Mesothelial cell of epicardium (in vitro differentiated cells): ENCODE measurements at places on chromosomes 2 and 18.
A peak's percentile ranks its signal among the peaks of the same experiment; 100 is the strongest.

DNA sequence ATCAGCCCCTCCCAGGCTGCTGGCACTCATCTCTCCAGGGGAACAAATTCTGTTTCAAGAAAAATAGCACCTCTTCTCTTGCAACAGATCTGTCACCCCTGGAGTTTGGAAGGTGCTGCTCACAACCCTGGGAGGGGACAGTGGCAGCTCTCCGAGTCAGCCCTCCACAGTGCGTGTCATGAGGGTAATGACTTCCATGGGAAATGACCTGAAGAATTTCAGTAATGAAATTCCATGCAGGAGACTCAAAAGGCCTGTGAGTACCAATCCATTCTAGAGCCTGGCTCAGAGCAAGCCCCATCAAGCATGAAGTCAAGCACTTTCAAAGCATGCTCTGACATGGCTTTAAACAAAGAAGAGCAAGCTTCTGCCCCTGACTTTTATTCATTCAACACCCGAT lies 276.3 kb upstream of the PARD3B start:
- no peak overlapping the region for H3K27ac ChIP-seq
- no peaks in the 10 kb centered on the region for H3K27me3 ChIP-seq
- no peaks in the 10 kb centered on the region for H3K4me1 ChIP-seq
- H3K4me3 ChIP-seq: no peak overlapping the region

DNA sequence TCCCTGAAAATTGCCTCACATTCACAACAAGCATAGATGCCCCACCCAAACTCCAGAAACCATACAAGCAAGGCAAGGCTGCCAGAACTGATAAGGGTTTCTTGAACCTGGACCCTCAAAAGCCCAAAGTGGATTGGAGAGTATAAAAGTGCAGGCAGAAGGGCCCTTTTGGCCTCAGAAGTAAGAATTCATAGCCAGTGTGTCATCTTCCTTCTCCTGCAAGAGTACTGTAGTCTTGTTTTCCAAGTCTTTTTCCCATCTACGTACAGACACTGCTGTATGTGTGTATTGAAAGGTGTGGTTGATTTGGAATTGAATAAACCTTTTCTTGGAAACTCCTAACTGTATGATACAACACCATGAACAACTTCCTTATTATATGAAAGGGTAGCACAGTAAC lies 46.8 kb downstream of the ZC3H15 start:
- H3K4me3 ChIP-seq: no peak overlapping the region
- peak overlapping the region; percentile 68 for H3K27ac ChIP-seq
- no peak for DNase-seq
- peaks cover 3% of the 10 kb centered on the region for H3K36me3 ChIP-seq

GRCh38 chr2:217433522-217433921 lies 569.3 kb downstream of the TNS1 start:
- H3K27ac ChIP-seq: peak overlapping the region; percentile 98
- H3K4me1 ChIP-seq: peaks cover 73% of the 10 kb centered on the region
- no peaks in the 10 kb centered on the region for H3K36me3 ChIP-seq
- no peak for DNase-seq

DNA sequence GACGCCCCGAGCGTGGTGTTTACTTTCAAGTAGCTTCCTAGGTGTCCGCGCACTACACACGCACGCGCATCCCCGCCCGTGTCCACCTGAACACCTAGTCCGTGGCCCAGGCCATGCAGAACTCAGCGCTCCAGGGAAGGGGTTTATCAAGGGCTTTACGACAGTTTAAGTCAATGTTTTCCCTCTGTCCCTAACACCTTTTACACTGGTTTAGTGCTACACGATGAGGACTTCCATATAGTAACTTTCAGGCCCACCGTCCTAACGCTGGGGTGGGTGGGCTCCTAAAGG lies 1.4 kb upstream of the BCL2 start:
- no peak for DNase-seq
- peaks cover 36% of the 10 kb centered on the region for H3K4me1 ChIP-seq
- peak overlapping the region; percentile 78 for H3K4me3 ChIP-seq
- no peaks in the 10 kb centered on the region for H3K36me3 ChIP-seq

DNA sequence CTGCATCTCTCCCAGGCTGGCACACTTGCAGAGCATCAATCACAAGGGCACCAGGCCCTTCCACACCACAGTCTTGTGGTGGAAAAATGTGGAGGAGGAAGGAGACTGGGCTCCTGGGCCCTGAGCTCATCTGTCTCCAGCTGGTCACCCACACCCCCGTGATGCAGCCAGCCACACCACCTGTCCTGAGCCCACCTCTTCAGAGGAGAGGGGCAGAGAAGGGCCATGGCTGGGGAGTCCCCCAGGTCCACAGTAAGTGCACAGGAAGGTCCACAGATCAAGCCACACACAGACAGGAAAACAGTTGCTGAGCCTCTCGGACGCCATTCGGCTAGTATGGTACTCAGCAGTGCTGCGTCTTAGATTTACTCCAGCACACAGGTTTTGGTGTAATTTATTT lies 203.5 kb upstream of the SALL3 start:
- H3K36me3 ChIP-seq: no peaks in the 10 kb centered on the region
- no peak overlapping the region for H3K27ac ChIP-seq
- no peak overlapping the region for H3K4me3 ChIP-seq
- H3K4me1 ChIP-seq: peaks cover 8% of the 10 kb centered on the region

GRCh38 chr2:66273933-66274490 lies 160.9 kb upstream of the MEIS1 start:
- no peaks in the 10 kb centered on the region for H3K36me3 ChIP-seq
- H3K27ac ChIP-seq: peak overlapping the region; percentile 91
- no peaks in the 10 kb centered on the region for H3K27me3 ChIP-seq
- DNase-seq: no peak
- peaks cover 54% of the 10 kb centered on the region for H3K4me1 ChIP-seq

DNA sequence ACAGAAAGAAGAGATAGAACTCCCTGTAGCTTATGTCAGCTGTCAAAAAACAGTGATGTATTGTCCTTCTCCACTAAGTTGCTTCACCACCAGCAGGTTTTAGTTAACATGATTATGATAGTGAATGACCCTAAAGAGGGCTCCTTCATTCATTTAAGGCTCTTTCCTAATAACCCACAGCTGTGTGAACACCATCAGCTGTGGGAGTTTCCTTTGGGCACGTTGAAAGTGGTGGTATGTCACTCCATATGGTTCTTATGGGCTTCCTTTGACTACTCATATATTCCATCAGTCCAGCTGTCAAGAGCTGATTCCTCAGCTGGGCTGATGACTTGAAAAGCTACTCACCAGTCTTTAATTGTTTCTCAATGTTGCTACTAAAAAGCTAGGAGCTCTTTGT lies 210.3 kb downstream of the UBE2E3 start:
- no peak overlapping the region for H3K4me3 ChIP-seq
- no peak overlapping the region for H3K27ac ChIP-seq
- no peaks in the 10 kb centered on the region for H3K4me1 ChIP-seq
- DNase-seq: no peak

DNA sequence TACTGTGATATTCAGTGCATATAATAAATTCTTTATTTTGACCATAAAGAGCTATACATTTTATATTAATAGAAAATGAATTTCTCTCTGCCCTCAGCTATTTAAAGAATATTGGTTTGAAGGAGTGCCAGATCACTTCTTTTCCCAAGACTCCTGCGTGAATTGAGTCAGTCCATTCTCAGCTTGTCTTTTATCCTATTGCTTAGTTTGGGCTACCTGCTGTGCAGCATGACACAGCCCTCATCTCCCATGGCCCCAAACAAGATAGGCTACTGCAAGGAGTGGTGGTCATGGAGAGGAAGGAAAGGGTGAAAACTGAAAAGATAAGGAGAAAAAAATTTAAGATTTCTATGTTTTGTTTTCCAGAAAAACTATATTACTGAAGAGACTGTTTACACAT lies 10.1 kb upstream of the FBXO11 start:
- H3K4me1 ChIP-seq: no peaks in the 10 kb centered on the region
- DNase-seq: no peak
- no peak overlapping the region for H3K27ac ChIP-seq
- no peak overlapping the region for H3K4me3 ChIP-seq
- no peaks in the 10 kb centered on the region for H3K27me3 ChIP-seq

GRCh38 chr2:2107627-2108026 lies 223.4 kb downstream of the MYT1L start:
- peaks cover 7% of the 10 kb centered on the region for H3K27me3 ChIP-seq
- H3K36me3 ChIP-seq: no peaks in the 10 kb centered on the region
- DNase-seq: no peak
- H3K27ac ChIP-seq: no peak overlapping the region

GRCh38 chr2:16548036-16548435 lies 117.6 kb downstream of the CYRIA start:
- H3K27me3 ChIP-seq: peaks cover 12% of the 10 kb centered on the region
- no peak for DNase-seq
- H3K27ac ChIP-seq: no peak overlapping the region
- no peaks in the 10 kb centered on the region for H3K36me3 ChIP-seq

DNA sequence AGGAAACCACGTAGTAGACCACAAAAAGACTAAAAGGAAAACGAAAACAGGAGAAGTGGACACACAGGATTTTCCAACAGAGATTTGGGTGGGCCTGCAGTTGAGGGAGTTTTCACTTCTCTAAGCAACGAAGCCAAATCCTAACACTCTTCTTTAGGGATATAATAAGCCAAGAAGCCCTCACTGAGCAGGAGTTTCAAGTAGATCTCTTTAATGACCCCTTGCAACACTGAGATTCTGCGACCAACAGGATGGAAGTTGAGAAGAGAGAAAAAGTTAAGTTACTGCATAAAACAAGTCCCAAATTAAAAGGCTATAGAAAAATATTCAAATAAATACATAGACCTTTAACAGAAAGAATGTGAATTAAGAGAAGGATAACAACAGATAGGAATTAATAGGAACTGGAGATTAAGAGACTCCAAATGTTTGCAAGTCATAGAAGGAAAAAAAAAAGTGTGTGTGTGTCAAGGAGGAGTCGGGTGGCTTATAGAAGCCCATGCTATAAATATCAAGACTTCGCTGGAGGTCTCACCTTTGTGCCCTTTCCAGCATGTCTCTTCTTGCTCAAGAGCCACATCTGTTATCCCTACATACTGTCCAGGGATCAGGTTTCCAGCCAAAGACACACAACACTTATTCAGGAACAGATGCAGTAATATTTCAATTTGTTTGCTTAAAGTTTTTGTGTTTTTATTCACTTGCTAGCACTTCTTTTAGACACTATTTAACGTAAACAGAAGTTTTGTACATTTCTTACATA lies 69.4 kb upstream of the ARHGAP28 start:
- H3K27ac ChIP-seq: peak overlapping the region; percentile 83
- no peaks in the 10 kb centered on the region for H3K36me3 ChIP-seq
- H3K27me3 ChIP-seq: no peaks in the 10 kb centered on the region
- DNase-seq: no peak

DNA sequence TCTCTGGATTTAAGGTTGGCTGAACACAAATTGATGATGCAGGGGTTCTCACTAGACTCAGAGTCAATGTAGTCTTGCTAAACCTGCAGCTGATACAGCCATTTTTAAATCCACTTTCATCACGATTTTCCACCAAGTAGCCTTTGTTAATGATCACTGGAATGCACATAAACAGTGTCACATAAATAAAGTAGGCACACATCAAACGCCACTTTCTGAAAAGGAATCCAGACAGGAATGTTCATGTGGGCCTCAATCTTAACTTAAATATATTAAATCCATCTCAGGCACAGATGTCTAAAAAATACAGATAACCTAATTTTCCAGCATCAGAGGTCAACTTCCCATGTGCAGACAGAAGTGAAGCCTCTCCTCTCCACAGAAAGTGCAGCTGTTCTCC lies 58.3 kb downstream of the LAMA1 start:
- peaks cover 39% of the 10 kb centered on the region for H3K4me1 ChIP-seq
- peak overlapping the region; percentile 84 for H3K27ac ChIP-seq
- peaks cover 11% of the 10 kb centered on the region for H3K36me3 ChIP-seq
- DNase-seq: no peak
- no peak overlapping the region for H3K4me3 ChIP-seq

GRCh38 chr2:220221992-220222391 lies 594.6 kb downstream of the SLC4A3 start:
- H3K4me3 ChIP-seq: no peak overlapping the region
- no peak for DNase-seq
- peaks cover 1% of the 10 kb centered on the region for H3K27me3 ChIP-seq
- peaks cover 60% of the 10 kb centered on the region for H3K4me1 ChIP-seq
- H3K36me3 ChIP-seq: no peaks in the 10 kb centered on the region

- peaks cover 43% of the 10 kb centered on the region for H3K4me1 ChIP-seq
- no peaks in the 10 kb centered on the region for H3K27me3 ChIP-seq
- H3K36me3 ChIP-seq: peaks cover 17% of the 10 kb centered on the region
- H3K27ac ChIP-seq: peak overlapping the region; percentile 28
- no peak overlapping the region for H3K4me3 ChIP-seq
- no peak for DNase-seq
These were observed 127.1 kb downstream of the CERS6 start for GRCh38 chr2:168583064-168583709.

DNA sequence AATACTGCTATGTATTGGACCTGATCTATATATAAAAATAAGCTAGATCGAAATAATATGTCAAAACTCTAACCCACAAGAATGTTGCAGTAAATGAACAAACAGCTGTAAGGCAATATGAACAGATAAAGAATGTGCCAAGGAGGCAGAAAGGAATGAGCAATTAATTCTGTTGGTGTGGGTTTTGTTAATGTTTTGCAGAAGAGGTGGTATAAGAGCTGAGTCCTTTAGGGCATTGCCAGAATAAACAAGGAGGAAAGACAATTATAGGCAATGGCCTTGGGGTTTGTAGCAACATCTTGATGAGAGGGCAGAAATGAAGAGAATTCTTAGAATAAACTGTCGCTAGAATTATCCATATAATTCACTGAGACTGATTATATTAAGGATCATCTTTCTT lies 240.9 kb upstream of the GULP1 start:
- H3K27ac ChIP-seq: no peak overlapping the region
- H3K4me1 ChIP-seq: peaks cover 27% of the 10 kb centered on the region
- no peak overlapping the region for H3K4me3 ChIP-seq
- DNase-seq: no peak

GRCh38 chr18:3566851-3567250 lies 116.9 kb downstream of the TGIF1 start:
- H3K4me3 ChIP-seq: no peak overlapping the region
- peaks cover 10% of the 10 kb centered on the region for H3K36me3 ChIP-seq
- H3K27me3 ChIP-seq: no peaks in the 10 kb centered on the region
- peaks cover 2% of the 10 kb centered on the region for H3K4me1 ChIP-seq
- H3K27ac ChIP-seq: no peak overlapping the region
- no peak for DNase-seq

DNA sequence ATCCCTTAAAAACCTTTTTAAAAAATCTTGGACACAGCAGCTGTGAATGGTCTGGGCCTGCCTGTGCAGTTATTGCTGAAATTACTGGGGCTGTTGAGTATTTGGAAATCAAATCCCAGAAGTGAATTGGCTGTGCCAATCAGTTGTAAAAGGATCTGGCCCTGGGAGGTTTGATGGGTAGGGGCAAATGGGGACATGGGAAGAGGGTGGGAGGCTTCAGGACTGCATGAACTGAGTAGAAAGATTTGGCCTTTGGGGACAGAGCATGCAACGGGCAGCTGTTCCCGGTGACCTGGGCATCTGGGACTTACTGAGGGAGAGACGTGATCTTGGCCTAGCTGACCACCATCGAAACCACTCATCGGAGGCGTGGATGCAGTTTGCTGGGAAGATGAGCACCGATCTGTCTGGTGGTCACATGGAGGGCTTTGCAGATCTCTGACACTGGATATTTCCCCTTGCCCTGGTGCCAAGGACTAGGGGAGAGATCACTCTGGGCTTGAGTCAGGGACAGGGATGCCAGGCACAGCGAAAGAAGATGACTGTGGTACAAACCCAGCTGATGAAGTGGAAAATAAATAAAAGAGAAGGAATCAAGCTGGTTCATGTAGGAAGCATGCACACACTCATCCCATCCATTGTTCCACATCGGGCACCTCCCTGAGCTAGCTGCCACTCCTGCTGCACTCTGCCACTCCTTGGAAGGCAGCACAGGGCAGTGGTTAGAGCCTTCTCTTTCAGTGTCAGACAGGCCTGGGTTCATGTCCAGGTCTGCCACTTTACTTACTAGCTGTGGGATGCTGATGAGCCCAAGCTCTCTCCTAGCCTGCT lies 58.4 kb downstream of the SEMA4F start:
- DNase-seq: no peak
- peaks cover 19% of the 10 kb centered on the region for H3K27me3 ChIP-seq
- peaks cover 3% of the 10 kb centered on the region for H3K36me3 ChIP-seq
- H3K27ac ChIP-seq: no peak overlapping the region
